ENCODE measurements at places on chromosomes 5 and 9.

DNA sequence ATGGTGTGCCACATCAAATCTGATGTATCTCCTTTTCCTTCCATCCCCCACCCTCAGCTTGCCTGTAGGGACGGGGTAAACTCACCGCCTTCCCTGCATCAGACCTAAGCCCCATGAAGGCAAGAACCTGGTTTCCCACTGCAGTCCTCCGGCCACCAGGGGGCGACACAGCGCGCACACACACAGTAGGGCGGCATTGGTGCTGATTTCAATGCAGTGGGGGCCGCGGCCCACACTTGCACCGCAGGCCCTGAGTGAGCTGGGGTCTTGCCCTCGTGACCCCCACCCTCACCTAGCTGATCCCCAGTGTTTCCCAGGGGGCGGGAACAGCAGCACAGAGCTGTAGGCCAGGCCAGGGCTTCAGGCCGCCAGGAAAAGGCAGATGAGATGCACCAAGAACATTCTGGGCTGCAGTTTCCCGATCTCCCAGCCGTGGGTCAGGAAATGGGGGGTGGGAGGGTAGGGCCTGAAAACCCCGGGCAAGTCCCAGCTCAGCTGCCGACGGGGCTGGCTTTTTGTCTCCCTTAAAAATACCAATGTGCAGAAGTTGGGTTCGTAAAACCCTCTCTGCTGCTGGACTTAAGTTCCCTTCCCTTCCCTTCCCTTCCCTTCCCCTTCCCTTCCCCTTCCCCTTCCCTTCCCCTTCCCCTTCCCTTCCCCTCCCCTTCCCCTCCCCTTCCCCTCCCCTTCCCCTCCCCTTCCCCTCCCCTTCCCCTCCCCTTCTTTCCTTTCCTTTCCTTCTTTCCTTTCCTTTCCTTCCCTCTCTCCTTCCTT, 19.5 kb downstream of the FAM163B start:
- DNase-seq: peak; percentile 15

GRCh38 chr5:57695179-57695578, 212.6 kb upstream of the ACTBL2 start:
- DNase-seq: no peak

DNA sequence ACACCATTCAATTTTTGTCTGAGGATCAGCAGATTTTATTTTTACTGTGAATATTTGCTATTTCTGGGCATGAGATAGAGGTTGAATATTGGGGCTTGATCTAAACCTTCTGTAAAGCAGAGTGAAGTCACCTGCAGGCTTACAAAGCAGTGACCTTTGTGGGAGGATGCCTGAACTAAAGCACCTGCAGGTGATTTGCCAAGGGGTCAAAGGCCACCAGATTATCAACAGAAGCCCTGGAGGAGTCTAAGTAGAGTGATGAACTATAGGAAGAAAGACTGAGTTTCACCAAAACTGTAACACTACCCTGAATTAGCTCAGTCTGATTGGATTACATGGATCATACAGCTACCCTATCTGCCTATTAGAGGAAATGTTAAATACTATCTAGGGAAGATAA, 144.3 kb upstream of the PRLR start:
- DNase-seq: no peak

GRCh38 chr9:90408659-90409058, 234.0 kb downstream of the DIRAS2 start:
- DNase-seq: no peak

DNA sequence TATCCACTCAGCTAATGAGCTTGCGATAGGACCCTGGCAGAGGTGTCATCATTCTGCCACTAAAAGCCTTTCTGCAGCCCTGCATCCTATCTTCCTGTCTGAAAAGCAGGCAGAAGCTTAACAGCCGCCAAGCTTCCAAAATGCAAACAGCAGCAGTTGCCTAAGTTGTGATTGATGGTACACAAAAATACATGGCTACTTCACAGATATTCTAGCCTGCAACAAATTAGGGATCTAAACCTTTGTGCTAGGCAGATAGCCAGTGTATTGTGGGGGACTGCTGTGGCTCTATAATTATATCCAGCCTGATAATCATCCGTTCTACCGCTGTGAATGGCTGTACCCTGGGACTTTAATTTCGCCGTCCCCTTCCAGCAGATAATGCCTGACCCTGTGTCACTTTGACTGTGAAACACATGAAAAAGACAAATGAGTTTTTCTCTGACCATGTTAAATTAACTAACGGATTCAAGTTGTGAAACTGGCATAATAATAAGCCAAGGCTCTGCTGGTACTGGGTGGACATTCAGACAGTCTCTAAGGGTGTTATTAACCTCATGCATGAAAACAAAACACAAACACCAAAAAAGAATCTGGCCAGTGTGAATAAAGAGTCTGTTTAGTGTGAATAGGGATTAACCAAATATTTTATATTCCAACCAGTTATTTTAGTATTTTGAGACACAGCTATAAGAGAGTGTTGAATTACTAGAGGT, 45.9 kb downstream of the SEMA6A start:
- no peak for DNase-seq

GRCh38 chr5:178465228-178465860, 124.8 kb downstream of the COL23A1 start:
- DNase-seq: no peak

GRCh38 chr9:4389003-4389402, 89.1 kb upstream of the GLIS3 start:
- no peak for DNase-seq

- no peak for DNase-seq
Measured at GRCh38 chr5:169404223-169404622, 103.3 kb upstream of the SLIT3 start.

GRCh38 chr9:136543830-136544547, 1.9 kb downstream of the NOTCH1 start:
- no peak for DNase-seq

DNA sequence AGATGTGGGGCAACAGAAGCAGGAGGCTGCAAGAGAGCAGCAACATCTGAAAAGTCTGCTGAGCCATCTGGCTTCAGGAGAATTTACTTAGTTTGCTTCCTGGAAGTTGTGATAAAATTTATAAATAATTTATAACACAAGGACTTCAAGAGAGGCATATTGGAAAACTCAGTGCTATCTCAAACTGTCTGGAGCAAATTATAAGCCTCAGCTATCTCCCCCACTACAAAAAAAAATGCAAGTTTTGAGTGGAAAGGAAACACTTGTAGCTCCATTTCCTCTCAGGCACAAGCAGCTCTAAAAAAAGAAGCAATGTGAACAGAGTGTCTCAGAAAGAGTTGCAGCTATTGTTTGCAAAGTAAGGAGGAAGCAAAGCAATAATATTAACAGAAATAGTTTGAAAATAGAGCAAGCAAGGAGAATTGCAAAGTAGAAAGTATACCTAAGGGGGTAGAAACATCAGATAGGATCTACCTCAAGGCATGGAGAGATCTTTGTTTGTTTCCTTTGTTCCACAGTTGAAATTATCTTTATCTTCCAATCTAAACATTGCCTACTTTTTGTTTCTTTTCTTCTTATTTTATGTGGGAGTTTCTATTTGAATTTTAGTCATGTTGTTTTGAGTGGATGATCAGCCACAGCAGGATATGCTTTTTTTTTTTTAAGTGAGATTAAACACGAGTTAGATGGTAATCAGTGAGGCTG, 55.9 kb upstream of the IL6ST start:
- DNase-seq: no peak

DNA sequence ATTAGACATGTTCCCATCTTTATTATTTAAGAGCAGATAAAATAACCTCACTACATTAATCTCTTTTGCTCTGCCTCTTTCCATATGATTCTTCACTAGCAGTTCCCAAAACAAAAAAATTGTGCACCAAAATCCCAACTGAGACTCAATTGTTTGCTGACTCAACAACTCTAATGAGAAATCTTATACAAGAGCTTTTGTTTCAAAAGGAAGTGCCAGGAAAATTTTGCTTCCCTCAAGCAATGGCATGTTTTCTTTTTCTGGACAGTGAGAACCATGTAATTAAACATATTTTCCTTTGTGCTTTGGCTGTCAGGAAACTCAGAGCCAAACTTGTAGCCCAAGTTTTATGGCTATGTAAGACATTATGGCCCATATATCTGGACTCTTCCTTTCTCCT, 62.0 kb downstream of the TMC1 start:
- DNase-seq: no peak

DNA sequence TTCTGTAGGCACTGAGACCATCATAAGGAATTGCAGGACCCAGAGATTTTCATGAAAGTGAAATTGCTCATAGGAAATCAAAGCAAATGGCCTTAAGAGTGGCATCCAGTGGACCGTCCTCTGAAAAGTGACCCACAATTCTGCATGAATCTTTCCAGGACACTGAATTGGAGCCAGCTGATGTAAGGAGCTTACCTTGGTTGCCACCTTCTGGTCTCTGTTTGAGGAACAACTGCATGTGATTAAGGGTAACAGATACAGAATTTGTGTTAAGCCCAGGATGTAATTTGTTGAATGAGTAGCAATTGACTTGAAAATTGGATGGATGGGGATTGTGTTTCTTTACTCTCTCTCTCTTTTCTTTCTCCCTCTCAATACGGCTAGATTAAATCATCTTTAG, 49.9 kb upstream of the GAS1 start:
- DNase-seq: no peak

DNA sequence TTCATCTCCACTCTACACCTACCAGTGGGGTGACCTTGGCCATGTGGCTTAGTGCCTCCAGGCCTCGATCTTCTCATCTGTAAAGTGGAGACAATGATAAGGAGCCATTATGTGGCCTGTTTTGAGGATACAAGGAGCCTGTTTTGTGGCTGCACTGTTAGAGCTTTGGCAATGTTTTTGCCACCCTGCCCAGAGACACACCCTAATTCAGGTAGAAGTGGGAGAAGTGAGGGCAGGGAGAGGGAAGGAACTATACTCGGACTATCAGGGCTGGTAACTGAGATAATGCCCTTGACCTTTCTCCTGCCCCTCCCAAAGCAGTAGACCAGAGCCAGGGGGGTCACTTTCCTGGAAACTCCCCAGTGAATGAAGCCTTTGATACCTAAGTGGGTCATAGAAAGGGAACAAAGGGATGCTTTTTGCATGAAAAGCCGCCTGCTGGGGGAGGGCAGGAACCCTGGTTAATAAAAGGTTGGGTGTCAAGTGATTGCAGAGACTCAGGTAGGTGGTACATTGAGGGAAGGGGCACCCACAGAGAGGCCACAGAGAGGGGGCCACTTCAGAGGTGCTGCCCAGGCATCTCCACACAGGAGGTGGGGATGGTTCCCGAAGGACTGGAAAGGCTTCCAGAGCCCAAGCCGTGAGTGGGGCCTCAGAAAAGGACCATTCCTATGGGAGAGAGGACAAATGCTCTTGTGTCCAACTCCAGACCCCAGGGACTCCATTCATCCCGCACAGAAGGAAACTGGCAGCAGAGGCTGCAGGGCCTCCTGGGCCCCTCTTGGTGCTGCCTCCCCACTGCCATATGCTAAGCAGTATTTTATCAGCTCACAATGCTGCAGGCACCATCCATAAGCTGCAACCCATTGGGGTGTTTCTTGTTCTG, 42.3 kb upstream of the VDAC1 start:
- DNase-seq: no peak

GRCh38 chr5:9558319-9558965, 12.6 kb upstream of the SEMA5A start:
- DNase-seq: no peak

GRCh38 chr5:353612-354580, 32.4 kb downstream of the AHRR start:
- DNase-seq: no peak

DNA sequence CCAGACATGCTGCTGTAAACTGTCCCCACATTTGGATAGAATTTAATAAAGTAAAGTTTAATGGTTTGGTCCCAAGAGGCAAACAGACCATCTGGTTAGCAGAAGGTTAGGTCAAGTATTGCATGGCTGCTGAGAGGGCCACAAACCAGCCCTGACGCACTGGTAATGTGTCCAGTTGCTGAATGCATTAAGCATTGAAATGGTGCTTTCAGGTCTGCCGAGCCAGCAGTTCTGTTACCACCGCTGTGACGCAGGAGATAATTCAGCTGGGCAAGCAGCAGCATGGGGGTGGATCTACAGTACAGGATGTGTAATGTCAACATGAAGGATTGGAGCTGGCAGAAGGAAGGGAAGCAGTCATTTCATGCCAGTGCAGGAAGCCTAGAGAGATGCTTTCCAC, 16.0 kb downstream of the ZNF462 start:
- DNase-seq: no peak

- DNase-seq: no peak
Measured at GRCh38 chr5:72234265-72234700, 85.8 kb downstream of the MRPS27 start.

DNA sequence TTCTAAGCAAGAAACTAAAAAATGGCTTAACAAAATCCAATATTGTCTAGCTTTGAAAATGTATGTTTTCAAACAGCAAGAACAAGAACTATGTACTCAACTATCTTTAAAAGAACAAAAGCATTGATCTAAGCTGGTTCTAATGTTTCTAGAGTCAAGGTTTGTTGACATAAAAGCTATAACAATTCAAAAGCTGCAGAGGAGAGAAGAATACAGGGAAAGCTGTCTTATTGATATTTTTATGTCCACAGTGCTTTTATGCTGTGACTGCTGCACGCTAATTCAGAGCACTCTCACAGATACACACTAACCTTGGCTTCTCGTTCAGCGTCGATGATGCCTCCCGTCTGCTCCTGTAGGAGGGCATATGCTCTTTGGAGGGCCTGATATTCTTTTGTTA, 129.5 kb upstream of the DPYSL3 start:
- no peak for DNase-seq

GRCh38 chr9:110996436-110997220, 41.6 kb downstream of the LPAR1 start:
- no peak for DNase-seq

DNA sequence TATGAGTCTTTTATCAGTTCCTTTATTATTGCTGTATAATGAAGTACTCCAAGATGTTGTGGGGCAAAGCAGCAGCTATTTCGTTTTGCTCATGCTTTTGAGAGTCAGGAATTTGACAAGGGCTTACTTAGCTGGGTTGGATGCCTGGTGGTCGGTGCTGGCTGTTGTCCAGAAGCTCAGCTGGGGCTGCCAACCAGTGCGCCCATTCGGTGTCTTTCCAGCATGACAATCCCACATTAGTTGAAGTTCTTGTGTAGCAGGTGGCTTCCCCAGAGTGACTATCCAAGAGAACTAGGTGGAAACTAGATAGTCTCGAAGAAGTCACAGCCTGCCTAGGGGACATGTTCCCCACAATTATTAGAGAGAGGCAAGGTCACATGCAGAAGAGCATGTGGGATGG, 3.4 kb upstream of the FLT4 start:
- no peak for DNase-seq

- DNase-seq: no peak
Measured at GRCh38 chr5:962801-963200, 45.8 kb upstream of the NKD2 start.
